Stimulated activated CD4-positive, alpha-beta T cell treated with anti-CD3 and anti-CD28 coated beads, Interleukin-1b, Interleukin-23, amount 100 ng/mL, for 24 hours (primary cell): ENCODE measurements at places on chromosomes 5 and 9.
A peak's percentile ranks its signal among the peaks of the same experiment; 100 is the strongest.

- DNase-seq, result peak; percentile 47
These were observed 735 bp upstream of the RPL26L1 start for GRCh38 chr5:172958331-172959046.

- no peak for DNase-seq
These were observed 19.0 kb downstream of the UNC13B start for GRCh38 chr9:35180801-35181200.

GRCh38 chr5:146232223-146232622, 28.8 kb downstream of the RBM27 start:
- no peak for DNase-seq

- no peak for DNase-seq
These were observed 225.9 kb upstream of the PCSK5 start for GRCh38 chr9:75664597-75664996.

DNA sequence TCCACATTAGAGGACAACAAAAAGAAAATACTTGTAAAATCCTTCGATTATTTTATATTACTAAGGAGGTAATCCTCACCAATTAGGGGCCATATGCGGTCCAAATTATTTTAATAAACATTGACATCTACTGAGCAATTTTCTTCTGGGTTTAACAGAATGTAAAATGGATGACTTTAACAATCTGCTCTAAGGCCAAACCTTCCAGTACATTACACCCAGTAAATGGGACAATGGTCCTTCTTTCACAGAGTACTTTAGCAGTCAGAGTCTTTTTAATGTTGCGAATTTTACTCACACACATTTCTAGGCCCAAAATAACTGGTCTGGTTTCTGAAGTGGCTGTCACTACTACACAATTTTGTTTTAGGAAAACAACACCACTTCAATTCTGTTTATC, 106.9 kb downstream of the TTC39B start:
- no peak for DNase-seq

DNA sequence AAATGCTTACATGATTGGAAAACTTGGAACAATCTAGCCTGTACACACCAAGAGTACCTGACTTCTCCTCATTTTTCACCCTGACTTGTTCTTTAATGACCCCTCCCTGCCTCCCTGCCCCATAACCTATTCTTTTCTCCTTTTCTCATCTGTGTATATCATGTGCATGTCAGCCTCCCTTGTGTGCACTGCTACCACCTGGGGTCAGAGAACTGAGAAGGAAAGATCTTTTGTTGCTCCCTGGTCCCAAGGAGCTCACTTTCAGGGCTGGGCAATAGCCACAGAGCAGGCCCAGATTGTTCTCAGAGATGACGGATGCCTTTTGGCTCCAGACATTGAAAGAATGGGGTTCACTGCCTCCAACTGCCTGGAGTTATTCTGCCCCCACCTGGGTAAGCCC, 5.1 kb downstream of the MAP1B start:
- DNase-seq, result no peak

DNA sequence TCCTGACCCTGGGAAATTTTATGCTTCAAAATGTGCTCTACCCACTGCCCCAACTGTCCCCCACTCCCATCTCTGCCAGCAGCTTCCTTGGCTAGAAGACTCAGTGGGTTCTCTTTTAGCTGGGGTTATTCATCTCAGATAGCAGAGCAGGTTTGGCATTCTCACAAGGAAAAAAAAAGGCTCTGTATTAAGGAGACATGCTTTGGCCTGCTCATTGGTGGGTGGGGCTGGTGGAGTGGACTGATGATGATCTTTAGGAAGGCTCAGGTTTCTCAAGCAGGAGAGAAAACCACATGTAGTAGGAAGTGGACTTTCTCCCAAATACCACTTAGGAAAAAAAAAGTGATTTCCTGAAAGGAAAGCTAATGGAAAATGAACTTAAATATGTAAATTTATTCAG, 279.2 kb upstream of the ZNF462 start:
- DNase-seq, result no peak

DNA sequence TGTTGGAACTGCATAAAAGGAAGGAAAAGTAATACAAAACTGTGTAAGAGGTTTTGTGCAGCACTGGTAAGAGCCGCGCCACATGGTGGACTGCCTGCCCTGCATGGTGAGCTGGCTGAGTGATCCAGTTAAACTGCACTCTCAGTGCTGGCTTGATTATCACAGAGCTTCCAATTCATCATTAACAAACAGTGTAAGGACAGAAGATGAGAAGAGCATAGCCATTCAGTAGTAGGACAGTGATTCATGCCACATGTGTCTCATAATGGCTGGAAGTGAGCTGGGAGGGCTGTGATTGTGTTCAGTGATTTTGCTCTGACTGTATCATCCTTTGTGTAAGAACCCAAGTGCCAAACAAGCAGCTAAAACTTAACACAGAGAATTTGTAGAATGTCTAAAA, 14.1 kb downstream of the ASPN start:
- DNase-seq, result no peak

DNA sequence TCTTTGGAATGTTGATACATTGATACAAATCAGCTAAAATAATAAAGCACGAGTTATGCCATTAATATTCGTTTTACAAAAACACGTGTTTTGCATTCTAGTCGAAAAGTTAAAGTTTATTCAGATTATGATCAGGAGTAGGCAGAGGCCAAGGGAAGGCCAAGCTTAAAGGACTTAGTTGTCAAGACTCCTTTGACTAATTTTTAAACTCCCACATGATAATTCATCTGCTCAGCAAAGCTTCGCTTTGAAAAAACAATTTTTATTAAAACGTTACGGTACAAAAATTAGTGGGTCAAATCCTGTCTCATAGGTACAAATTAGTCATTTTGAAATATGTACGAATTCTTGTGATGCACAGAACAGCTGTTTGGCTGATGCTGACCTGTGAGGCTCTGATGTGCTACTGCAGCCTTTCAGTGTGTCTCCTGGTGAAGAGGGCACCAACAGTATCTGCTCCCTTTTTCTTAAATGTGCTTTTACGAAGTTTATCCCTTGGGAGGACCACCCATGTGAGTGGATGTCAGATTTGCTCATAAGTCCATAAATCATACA, 23.0 kb upstream of the NR3C1 start:
- DNase-seq, result no peak

GRCh38 chr9:133290751-133291302, 15.8 kb upstream of the ABO start:
- no peak for DNase-seq

- DNase-seq, result no peak
These were observed 41.4 kb downstream of the BICD2 start for GRCh38 chr9:92723299-92723625.

- no peak for DNase-seq
These were observed 287.0 kb upstream of the TMEM161B start for GRCh38 chr5:88555674-88556073.

GRCh38 chr5:181198106-181198685, 6.8 kb downstream of the TRIM7 start:
- no peak for DNase-seq

DNA sequence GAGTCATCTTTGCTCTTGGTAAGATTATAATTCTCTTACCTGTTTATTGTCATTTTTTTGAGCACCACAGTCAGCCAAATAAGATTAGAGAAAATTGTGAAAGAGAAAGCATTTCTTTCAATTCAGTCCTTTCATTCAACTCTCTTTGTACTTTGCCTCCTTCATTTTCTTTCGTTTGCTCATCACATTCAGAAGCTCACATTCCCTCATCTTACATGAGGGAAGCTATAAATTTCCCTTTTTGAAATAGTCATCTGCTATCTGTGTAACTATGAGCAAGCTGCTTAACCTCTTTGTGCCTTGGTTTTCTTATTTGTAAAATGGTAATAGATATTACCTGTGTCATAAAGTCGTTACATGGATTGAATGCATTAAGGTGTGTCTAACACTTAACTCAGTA, 41.4 kb downstream of the PAM start:
- no peak for DNase-seq

- DNase-seq, result no peak
These were observed 36.9 kb downstream of the DYNC2I2 start for GRCh38 chr9:128619779-128620178.

GRCh38 chr9:133576031-133576874, 32.9 kb downstream of the FAM163B start:
- no peak for DNase-seq

DNA sequence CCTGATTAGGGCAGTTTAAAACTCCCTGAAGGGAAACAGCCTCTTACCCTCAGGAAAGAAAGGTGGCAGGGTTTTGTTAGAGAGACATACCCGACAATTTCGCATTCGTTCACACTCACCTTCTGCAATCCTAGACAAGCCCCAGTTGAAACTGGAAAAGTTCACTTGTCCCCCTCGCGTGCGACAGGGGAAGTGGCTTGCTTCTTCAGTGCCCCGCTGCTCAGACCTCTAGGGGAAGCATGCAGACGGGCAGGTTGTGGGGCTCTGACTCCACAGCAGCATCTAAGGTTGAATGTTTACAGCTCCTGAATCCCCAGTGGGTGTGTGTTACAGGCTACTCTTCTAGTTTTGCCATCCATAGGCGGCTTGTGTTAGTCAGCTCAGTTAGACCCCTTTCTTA, 575.7 kb upstream of the ACO1 start:
- DNase-seq, result no peak

- no peak for DNase-seq
These were observed 352.1 kb downstream of the GADD45G start for GRCh38 chr9:89956907-89957306.

DNA sequence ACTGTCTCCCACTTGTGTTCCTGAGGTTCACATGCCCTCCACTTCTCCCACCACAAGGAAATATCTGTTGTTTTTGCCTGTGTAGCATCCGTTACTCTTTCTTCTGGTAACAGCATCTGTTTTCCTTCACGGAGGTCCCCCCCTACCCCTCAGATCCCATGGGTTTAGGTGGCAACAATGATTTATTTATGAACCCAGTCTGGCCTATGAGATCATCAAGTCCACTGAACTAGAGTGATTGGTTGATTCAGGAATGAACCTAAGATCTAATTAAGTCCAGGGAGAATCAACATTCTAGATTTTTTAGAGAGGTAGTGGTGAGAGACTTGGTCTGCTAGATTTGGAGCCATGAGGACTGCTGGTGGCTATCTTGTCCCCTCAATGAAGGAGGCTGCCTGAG, 166.8 kb downstream of the NR3C1 start:
- no peak for DNase-seq

- no peak for DNase-seq
These were observed 1.2 kb downstream of the PANK3 start for GRCh38 chr5:168578006-168578405.

GRCh38 chr9:97124256-97124655, 85.3 kb upstream of the CTSV start:
- no peak for DNase-seq

DNA sequence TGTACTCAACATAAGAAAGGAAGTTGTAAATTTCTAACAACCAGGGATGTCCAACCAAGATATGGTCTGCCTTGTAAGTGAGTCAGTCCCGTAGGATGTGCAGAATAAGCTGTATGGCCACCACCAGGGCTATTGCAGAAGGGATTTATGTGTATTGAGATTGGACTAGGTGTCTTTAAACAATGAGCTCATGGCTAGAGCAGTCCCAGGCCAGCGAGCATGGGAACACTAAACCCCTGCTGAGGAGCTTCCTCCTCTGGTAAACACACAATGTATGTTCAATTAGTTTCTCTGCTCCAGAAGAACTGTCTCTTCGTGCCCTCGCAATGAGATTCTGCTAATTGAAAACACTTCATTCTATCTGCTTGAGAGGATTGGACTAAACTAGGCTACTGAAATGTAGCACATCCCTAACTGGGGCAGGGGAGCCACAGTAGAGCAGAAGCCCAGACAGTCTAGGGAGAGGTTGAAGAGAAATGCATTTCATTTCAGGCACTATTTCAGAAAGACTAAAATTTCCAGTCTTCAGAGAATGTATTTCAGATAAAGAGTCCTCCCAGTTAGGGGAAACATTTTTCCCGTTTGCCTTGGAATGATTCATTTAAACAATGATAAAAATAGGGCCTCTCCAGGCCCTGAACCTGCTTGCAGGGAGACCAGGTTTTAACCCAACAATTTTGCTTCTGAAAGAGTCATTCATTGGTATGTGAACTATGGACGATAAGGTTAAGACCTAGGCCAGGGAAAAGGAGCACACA, 154.7 kb downstream of the FAM114A2 start:
- DNase-seq, result no peak

- DNase-seq, result no peak
These were observed 478.5 kb upstream of the SMARCA2 start for GRCh38 chr9:1536522-1537170.

- no peak for DNase-seq
These were observed 828 bp upstream of the TRIO start for GRCh38 chr5:14142202-14142826.

- no peak for DNase-seq
These were observed 17.3 kb downstream of the LPCAT1 start for GRCh38 chr5:1506242-1507013.

GRCh38 chr5:20559845-20560244, 571.8 kb upstream of the CDH18 start:
- DNase-seq, result no peak
